NCI-H460 (cell line): ENCODE measurements at places on chromosomes 11 and 22.

GRCh38 chr11:43853781-43854180, 26.9 kb upstream of the ALKBH3 start:
- no peak for DNase-seq

DNA sequence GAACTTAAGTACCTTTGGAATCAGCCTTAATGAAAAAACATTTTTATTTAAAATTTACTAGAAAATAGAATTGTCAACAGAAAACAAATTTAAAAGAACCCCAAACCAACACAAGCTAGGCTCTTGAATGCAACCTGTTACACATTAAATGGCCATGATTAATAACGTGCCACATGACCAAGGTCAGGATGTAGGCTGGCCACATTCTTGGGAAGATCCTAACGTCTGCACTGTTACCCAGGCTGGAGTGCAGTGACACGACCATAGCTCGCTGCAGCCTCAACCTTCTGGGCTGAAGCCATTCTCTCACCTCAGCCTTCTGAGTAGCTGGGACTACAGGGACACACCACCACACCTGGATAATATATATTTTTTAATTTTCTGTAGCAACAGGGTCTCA, 126.4 kb upstream of the APOA1 start:
- no peak for DNase-seq

- DNase-seq: no peak
Measured at GRCh38 chr22:44736581-44737405, 15.6 kb upstream of the ARHGAP8 start.

GRCh38 chr22:48952256-48953102, 875.2 kb downstream of the BRD1 start:
- DNase-seq: no peak

DNA sequence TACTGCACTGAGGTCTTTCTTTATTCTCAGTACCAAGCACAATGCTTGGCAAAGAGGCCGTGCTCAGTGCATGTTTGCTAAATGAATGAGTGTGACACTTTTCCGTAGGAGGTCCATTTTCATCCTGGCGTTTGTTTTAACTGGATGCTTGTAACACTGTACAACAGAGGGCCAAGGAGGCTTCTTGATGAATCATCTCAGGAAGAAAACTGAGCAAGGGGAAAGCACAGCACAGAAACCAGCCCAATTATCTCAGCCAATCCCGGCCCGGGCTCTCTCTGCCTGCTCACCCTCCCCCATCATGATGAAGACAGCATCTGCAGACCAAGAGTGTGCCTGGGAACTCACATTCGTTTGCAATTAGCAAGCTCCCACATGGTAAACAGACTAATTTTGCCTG, 570.3 kb downstream of the OPCML start:
- no peak for DNase-seq

- no peak for DNase-seq
Measured at GRCh38 chr11:45563171-45563570, 102.3 kb downstream of the CHST1 start.

GRCh38 chr11:126478466-126478865, 123.0 kb downstream of the ST3GAL4 start:
- no peak for DNase-seq

- DNase-seq: no peak
Measured at GRCh38 chr22:17046566-17047348, 38.0 kb upstream of the IL17RA start.

DNA sequence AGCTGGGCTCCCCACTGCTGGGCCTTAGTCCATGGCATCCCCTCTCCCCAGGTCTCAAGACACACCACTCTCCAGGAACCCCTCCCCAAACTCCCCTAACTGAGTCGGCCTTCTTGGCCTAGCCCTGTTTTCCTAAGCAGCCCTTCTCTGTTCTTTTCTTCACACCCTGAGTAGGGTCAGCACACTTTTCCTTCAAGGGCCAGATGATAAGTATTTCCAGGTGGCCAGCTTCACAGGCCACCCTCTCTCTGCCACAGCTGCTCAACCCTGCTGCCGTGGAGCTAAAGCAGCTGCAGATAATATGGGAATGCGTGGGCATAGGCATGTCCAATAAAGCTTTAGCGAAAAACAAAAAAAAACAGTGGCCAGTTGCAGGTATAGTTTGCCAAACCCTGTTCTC, 24.1 kb downstream of the DGCR2 start:
- no peak for DNase-seq
